Suprapubic skin (tissue), 4 donors: ENCODE measurements at places on chromosomes 7 and 10.

GRCh38 chr10:122656741-122657140 lies 42.9 kb downstream of the C10orf120 start:
- peak; percentile 55 for DNase-seq

GRCh38 chr7:117951285-117951684 lies 78.0 kb upstream of the CTTNBP2 start:
- DNase-seq: no peak

DNA sequence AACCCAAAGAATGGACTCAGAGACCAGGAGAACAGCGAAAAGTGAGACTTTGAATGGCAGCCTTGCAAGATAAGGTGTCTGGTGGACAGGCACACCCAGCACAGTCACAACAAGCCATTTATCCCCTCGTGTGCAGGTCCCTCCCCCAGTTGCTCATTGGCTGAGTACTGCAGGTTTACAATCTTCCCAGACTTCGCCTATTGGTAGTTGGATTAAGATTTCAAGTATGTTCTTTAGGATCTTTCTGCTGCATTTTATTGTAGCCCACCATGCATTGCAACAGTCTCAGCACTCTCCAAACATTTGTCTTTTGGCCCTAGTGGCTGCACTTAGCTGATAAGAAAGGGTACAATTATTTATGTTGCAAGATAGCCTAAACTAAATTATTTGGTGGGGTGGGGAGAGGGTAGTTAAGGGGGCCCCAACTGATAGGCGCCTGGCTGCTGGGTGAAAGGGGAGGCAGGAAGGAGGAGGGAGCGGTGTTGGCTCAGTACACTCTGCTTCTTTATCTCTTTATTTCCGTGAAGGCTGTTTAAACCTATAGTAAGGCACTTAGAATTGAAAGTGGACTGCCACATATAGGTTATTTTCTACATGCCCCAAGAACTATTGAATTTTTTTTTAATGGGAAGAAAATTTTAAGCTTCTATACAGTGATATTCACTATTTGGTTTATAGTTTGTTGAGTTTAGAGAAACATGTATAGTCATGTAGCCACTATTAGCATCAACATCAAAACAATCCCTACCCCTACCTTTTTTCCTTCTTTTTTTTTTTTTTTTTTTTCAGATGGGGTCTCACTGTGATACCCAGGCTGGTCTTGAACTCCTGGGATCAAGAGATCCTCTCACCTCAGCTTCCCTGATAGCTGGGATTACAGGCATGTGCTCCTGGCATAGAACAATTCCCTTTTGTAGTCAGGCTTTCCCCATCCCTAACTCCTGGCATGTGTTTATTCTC lies 54.2 kb downstream of the GUSB start:
- DNase-seq: no peak

DNA sequence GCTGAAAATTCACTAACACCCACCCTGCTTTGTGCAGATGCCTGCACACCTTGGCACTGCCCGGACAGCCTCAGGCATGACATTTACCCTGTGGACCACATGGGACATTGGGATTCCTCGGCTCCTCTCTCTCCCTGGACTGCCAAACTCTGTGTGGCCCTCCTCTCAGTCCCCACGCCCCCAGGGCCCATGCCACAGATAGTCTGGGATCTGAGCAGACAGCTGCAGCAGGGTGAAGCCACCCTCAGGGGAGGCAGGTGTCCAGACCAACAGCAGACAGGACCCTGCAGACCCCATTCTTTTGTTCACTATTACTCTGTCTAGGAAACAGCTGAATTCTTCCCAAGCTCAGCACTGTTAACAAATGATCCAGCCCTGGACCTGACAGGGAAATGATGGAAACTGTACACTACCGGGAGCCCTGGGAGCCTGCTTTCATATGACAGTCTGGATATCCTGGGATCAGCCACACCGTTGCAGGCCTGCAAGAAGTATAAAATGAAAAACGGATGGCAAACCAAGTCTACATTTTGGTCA lies 83.4 kb downstream of the VOPP1 start:
- no peak for DNase-seq

- no peak for DNase-seq
Observed at GRCh38 chr10:91613411-91614187, 19.3 kb downstream of the PPP1R3C start.

DNA sequence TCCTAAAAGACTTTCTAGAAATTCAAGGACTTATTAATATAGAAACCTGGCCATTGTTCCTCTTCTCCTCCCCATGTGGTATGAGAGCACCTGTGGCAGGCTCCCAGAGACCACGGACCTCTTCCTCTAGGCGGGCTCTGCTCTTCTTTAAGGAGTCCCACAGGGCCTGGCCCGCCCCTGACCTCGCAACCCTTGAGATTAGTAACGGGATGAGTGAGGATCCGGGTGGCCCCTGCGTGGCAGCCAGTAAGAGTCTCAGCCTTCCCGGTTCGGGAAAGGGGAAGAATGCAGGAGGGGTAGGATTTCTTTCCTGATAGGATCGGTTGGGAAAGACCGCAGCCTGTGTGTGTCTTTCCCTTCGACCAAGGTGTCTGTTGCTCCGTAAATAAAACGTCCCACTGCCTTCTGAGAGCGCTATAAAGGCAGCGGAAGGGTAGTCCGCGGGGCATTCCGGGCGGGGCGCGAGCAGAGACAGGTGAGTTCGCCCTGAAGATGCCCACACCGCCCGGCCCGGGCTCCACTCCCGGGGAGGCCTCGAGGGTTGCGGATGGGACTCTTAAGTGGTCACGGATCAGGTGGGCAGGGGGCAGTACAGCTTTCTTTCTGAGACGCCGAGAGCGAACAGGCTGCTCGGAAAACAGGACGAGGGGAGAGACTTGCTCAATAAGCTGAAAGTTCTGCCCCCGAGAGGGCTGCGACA lies at the start of gene SLC26A4:
Gene SLC26A4 (plus strand): TSS at position 448 of the 700 bp plus-strand sequence. CDS start 814 bp downstream, outside the sequence.
- DNase-seq: no peak

- DNase-seq: peak; percentile 54
Observed at GRCh38 chr7:140646931-140647647, 6.5 kb upstream of the DENND2A start.

GRCh38 chr7:117630501-117630900 lies 150.7 kb downstream of the CFTR start:
- no peak for DNase-seq

DNA sequence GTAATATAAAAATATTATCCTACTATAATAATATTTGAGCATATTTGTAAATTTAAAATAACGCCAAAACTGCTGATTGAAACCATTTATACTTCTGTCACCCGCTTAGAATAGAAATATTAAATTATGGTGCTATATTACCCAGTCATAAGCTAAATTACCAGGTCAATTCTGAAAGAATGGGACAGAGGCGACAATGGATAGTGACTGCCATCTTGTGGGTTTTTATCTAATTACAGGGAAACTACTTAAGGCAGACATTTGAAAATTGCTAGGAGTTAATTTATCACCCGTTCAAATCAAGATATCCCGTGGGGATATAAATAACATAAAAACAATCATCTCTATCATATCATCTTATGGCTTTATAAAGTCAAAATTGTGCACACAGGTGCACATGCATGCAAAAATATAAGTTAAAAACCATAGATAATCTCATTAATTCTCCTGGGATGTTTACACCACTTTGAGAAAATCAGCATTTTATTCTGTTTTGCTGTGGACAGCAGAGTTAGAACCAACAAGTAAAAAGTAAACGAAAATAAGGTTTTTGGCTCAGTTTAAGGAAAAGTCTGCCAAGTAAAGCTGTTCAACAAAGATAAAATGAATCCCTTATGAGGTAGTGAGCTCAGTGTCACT lies 41.3 kb upstream of the HPSE2 start:
- DNase-seq: no peak

GRCh38 chr7:125641884-125642283 lies 712.3 kb upstream of the POT1 start:
- DNase-seq: no peak

- DNase-seq: no peak
Observed at GRCh38 chr7:40356871-40357709, 222.3 kb downstream of the SUGCT start.

- DNase-seq: no peak
Observed at GRCh38 chr7:127761196-127761595, 109.2 kb downstream of the SND1 start.

- no peak for DNase-seq
Observed at GRCh38 chr7:105776068-105776790, 100.2 kb downstream of the ATXN7L1 start.

- DNase-seq: no peak
Observed at GRCh38 chr10:33223326-33224000, 111.0 kb downstream of the NRP1 start.

DNA sequence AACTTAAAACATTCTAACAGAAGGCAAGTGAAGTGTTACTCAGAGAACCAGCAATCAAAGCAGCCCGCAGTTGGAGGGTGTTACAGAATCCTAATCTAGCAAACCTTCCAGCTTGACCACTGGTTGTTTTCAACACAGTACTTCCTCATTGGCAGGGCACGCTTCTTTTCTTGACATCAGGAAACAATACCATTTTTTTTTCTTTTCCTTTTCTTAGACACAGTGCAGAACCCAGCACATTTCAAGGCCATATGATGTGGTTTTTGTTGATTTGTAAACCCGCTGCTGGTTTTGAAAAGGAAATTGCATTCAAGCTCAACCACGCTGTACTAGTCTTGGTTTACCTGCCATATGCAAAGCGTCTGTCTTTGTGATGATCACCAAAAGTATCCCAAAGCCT lies 33.4 kb downstream of the RHOBTB1 start:
- DNase-seq: no peak

- no peak for DNase-seq
Observed at GRCh38 chr7:2510909-2511768, 8.4 kb upstream of the LFNG start.

DNA sequence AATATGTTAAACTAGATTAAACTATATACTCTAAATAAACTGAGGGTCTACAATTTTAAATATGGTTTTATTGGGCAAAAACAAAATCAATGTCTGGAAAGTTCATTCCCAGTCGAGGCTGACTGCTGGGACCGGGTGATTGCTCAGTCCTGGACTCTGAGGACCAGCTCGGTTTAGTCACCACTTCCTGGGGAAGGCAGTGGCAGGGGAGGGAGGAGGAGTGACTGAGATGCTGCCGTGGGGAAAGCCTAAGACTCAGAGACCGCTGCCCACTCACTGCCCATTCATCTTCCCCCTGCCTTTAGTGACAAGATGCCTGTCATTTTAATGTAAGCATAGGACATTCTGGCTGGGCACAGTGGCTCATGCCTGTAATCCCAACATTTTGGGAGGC lies 29.0 kb downstream of the ATOH7 start:
- DNase-seq: no peak

GRCh38 chr10:133353202-133353959 lies 4.4 kb downstream of the FUOM start:
- no peak for DNase-seq

GRCh38 chr10:108404155-108404554 lies 1239.6 kb upstream of the SORCS1 start:
- DNase-seq: no peak

DNA sequence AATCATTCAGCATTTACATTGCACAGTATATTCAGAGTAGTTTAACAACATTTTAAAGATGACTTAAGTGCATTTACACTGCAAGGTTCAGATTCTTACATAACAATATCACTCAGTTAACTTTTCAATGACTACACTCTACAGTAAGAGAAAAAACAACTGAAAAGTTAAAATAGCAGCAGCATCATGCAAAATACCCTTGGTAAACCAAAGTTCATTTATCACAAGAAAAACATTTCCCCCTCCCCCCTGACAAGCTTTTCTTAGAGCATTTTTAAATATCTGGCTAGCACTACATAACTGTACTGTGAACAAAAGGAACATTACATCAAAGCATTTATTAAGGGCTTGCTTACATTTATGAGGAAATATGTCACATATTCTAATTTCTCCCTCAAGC lies 179.5 kb upstream of the HGF start:
- no peak for DNase-seq

DNA sequence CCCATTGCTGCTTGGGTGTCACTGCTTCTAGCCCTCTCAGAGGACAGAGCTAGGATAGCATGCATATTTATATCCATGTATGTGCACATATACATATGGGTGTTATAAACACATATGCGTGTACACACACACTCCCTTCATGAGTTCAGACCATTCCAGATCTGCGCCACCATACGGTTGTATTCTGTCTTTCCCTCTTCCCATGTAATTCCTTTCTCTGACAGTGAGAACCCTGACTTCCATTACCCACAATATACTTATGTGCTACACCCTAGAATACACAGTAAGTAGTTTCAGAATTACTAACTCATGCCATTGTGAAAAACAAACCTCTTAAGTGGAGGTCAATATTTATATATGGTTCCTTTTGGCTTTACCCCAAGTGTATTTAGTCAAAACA lies 116.6 kb upstream of the SAMD8 start:
- no peak for DNase-seq

- no peak for DNase-seq
Observed at GRCh38 chr10:89301721-89302445, at the start of gene IFIT2. IFIT2 (plus strand) TSS chr10:89302046; CDS start chr10:89302124, 78 bp downstream.

- no peak for DNase-seq
Observed at GRCh38 chr7:126768836-126769235, 483.9 kb downstream of the GRM8 start.

GRCh38 chr10:98030093-98030821 lies at the start of gene CRTAC1:
CRTAC1 (minus strand) TSS chr10:98030621; CDS start chr10:98030472, 149 bp downstream.
- DNase-seq: no peak

DNA sequence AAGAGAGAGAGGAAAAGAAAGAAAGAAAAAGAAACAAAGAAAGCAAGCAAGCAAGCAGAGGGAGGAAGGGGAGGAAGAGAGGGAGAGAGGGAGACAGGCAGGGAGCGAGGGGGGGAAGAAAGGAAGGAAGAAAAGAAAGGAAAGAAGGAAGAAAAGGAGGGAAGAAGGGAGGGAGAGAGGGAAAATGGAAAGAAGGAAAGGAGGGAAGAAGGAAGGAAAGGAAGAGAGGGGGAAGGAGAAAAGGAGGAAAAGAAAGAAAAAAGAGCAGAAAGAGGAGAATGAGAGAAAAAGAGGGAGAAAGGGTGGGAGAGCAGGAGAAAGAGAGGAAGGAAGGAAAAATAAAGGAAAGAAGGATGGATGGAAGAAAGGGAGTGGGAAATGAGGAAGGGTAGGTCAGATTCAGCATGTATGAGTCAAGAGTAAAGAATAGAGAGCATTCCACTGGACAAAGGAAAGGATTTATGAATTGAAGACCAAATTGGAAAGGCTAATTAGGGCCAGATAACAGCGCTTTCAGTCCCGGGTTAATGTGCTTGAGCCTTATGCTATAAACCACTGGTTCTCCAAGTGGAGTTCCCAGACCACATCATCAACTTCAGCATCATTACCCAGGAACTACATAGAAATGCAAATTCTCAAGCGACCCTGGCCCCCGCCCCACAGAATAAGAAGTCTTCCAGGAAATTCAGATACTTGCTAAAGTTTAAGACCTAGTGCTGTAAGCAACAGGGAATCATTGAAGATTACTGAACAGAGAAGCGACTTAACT lies 85.1 kb downstream of the C10orf90 start:
- no peak for DNase-seq
